ENCODE measurements at places on chromosomes 4 and X. TPM values are rescaled to one million over a fixed set of nuclear protein-coding genes. Genes with fewer than 3 reads are reported as not detected.

- H3K4me1 ChIP-seq = no peaks in the 10 kb centered on the region
- no peaks in the 10 kb centered on the region for H3K36me3 ChIP-seq
- no peak for DNase-seq
These were observed 41.4 kb downstream of the ABHD18 start for GRCh38 chr4:128006592-128006991.

DNA sequence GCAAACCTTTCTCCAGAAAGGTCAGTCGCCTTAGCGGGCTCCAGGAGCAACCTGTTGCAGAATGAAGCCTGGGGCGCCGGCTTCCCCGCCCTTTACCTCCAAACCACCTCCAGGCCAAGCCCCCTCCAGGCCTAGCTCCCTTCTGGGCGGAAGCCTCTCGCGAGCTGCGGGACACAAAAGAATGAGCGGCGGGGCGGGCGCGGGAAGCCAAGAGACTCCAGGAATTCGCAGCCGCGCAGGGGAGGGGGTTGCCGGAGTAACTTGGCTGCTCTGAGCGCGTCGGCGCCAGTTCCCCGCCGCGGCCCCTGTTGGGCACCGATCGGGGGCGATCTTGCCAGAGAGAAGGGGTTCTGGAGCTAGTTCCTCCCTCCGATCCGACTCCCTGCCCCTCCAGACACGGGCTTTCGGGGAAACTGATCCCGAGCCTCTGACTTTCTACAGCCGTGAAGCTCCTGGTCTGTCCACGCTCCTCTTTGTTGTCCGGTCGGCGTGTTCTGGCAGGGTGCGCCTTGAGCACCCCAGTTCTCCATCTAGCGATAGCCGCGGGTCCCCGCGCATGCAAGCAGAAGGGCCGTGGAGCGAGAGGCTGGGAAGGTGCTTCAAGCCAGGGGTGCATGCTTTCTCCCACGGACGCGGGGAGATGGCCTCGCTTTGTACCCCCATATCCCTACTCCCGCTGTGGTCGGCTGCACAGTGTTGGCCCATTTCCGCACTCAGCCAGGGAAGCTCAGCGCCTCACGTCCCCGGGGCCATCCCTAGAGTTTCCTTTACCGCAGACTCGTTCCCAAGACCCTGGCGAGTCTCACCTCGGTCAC, 1.2 kb downstream of the PROM1 start:
- no peaks in the 10 kb centered on the region for H3K36me3 ChIP-seq
- H3K27me3 ChIP-seq = peaks cover 48% of the 10 kb centered on the region
- peak; percentile 95 for DNase-seq
- H3K27ac ChIP-seq = no peak overlapping the region

GRCh38 chr4:98939892-98940298, 11.0 kb upstream of the EIF4E start:
- no peaks in the 10 kb centered on the region for H3K27me3 ChIP-seq
- no peak overlapping the region for H3K27ac ChIP-seq
- no peak overlapping the region for H3K4me3 ChIP-seq
- no peaks in the 10 kb centered on the region for H3K4me1 ChIP-seq
- no peaks in the 10 kb centered on the region for H3K36me3 ChIP-seq

- no peak overlapping the region for H3K4me3 ChIP-seq
- H3K4me1 ChIP-seq = peaks cover 13% of the 10 kb centered on the region
These were observed 79.6 kb downstream of the CCKAR start for GRCh38 chr4:26410385-26411293.

DNA sequence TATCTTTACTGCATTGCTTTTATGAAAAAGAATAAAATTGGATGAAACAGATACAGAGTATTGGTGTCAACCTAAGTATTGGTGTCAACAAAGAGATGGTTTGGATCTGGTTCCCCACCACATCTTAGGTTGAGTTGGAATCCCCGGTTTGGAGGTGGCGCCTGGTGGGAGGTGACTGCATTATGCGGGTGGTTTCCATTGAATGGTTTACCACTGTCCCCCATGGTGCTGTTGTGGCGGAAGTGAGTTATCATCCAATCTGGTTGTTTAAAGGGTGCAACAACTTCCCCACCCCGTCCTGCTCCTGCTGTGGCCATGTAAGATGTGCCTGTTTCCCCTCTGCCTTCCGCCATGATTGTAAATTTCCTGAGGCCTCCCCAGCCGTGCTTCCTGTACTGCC, 52.8 kb upstream of the CD99 start:
- no peaks in the 10 kb centered on the region for H3K4me1 ChIP-seq
- H3K36me3 ChIP-seq = no peaks in the 10 kb centered on the region
- H3K4me3 ChIP-seq = no peak overlapping the region
- no peak for DNase-seq
- H3K27me3 ChIP-seq = no peaks in the 10 kb centered on the region

GRCh38 chr4:40576651-40577480, 52.8 kb downstream of the RBM47 start:
- no peak overlapping the region for H3K4me3 ChIP-seq
- peak; percentile 36 for DNase-seq
- H3K4me1 ChIP-seq = peaks cover 9% of the 10 kb centered on the region
- H3K27me3 ChIP-seq = no peaks in the 10 kb centered on the region
- H3K27ac ChIP-seq = peak overlapping the region; percentile 71

GRCh38 chr4:182671231-182671630, 246.0 kb downstream of the DCTD start:
- H3K27ac ChIP-seq = no peak overlapping the region
- H3K4me3 ChIP-seq = no peak overlapping the region
- H3K27me3 ChIP-seq = no peaks in the 10 kb centered on the region
- H3K36me3 ChIP-seq = no peaks in the 10 kb centered on the region
- no peaks in the 10 kb centered on the region for H3K4me1 ChIP-seq
- no peak for DNase-seq

- no peaks in the 10 kb centered on the region for H3K27me3 ChIP-seq
- H3K4me1 ChIP-seq = peaks cover 5% of the 10 kb centered on the region
- H3K27ac ChIP-seq = no peak overlapping the region
- H3K4me3 ChIP-seq = no peak overlapping the region
- DNase-seq = no peak
These were observed 160.7 kb downstream of the KIT start for GRCh38 chr4:54818481-54818880.

- H3K36me3 ChIP-seq = no peaks in the 10 kb centered on the region
- no peak for DNase-seq
- no peaks in the 10 kb centered on the region for H3K27me3 ChIP-seq
- no peak overlapping the region for H3K4me3 ChIP-seq
- H3K27ac ChIP-seq = no peak overlapping the region
These were observed 3.1 kb downstream of the SRPX2 start for GRCh38 chrX:100647095-100647494.

GRCh38 chr4:2660596-2661211, 95.4 kb downstream of the TNIP2 start:
- H3K36me3 ChIP-seq = no peaks in the 10 kb centered on the region
- no peak overlapping the region for H3K27ac ChIP-seq
- H3K27me3 ChIP-seq = no peaks in the 10 kb centered on the region
- no peaks in the 10 kb centered on the region for H3K4me1 ChIP-seq
- H3K4me3 ChIP-seq = no peak overlapping the region
- DNase-seq = no peak

DNA sequence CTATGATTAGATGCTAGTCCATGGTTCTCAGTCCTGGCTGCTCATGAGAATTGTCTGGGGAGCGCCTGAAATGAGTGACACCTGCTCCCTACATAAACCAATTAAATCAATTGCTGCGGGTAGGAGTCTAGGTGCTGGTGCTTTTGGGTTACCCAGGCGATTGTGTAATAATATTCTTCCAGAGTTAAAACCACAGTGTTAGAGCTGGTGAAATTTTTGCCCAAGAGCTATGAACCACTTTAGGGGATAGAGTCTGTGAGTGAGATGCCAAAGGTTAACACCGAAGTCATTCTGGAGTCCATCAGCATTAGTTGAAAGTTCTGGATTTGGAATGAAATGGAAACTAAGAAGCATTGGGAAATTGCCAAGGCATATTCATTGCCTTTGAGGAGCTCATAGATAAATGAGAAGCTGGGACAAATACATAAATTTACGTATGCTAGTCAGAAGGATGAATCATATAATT, 15.3 kb downstream of the PDK3 start:
- H3K36me3 ChIP-seq = no peaks in the 10 kb centered on the region
- no peak overlapping the region for H3K27ac ChIP-seq
- H3K27me3 ChIP-seq = no peaks in the 10 kb centered on the region
- no peak for DNase-seq
- H3K4me3 ChIP-seq = no peak overlapping the region
- no peaks in the 10 kb centered on the region for H3K4me1 ChIP-seq

DNA sequence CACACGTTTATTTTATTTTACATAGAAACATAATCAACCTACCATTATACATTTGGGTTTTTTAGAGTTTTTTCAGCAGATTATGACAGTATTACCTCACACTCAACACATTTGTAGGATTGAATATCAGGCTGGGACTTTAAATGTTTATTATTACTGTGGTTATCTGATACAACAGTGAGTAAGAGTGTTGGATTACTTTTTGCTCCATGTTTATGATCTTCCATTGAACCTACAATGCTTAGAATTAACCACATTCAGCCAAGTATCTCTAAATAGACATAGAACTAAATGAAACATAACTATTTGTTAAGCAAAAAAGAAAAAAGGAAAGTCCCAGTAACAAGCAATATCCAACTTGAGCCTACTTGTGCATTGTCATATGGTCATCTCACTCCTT, 607.4 kb upstream of the PITX2 start:
- H3K36me3 ChIP-seq = no peaks in the 10 kb centered on the region
- no peaks in the 10 kb centered on the region for H3K27me3 ChIP-seq
- no peaks in the 10 kb centered on the region for H3K4me1 ChIP-seq

GRCh38 chr4:41214136-41214824, at the start of gene APBB2:
Gene APBB2, minus strand, starts transcription at chr4:41214542. Its CDS starts 181,288 bp downstream, at chr4:41033254.
- H3K27me3 ChIP-seq = peaks cover 15% of the 10 kb centered on the region
- H3K4me1 ChIP-seq = peaks cover 10% of the 10 kb centered on the region
- peak within 1 kb of the TSS; percentile 86 for H3K4me3 ChIP-seq
- H3K27ac ChIP-seq = peak within 1 kb of the TSS; percentile 80
- DNase-seq = peak; percentile 98

DNA sequence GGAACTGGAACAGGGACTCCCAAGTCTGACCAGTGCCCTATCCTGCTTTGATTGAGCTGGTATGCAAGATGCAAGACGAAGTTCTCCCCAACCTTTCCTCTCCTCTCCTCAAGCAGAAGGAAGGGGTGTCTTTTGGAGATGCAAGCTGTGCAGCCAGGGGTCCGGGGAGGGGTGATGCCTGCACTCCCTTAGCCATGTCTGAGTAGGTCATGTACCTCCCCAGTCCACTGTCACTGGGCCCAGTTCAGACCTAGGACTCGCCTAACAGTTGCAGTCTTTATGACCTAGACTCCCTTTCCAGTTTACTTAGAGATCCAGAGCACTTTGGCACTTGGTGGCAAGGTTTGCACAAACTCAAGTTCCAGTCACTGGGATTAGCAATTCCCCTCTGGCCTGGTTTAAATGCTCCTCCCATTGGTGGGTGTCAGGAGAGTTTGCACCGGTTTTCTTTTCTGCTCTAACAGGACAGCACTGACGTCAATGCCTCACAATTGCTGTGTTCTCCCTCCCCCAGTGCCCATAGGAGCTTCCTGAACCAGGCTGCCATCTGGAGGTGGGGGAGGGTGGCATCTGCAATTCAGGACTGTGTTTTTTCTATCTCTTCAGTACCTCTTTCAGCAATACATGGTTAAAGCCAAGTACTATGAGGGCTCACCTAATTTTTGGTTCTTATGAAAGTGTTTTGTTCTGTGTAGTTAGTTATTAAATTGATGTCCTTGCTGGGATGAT, 782.2 kb downstream of the ARAP2 start:
- no peaks in the 10 kb centered on the region for H3K4me1 ChIP-seq
- no peaks in the 10 kb centered on the region for H3K36me3 ChIP-seq
- peak; percentile 4 for DNase-seq
- no peak overlapping the region for H3K27ac ChIP-seq
- H3K4me3 ChIP-seq = no peak overlapping the region

DNA sequence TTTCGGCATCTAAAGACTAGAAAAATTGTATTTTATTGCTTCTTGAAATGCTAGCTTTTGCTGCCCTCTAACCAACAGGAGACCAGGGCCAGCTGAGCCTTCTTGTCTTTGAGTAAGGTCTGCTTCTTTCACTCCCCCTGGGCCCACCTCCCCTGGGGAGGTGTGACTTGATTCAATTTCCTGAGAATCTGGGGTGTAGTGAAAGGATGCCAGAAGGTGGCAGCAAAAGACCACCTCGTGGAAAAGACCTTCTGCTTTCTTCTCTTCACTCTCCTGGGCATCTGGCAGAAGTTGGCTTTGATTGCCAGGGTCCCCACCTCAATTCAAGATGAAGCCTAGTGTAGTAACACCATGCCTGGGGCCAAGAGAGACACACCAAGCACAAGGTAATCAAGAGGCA, 96.5 kb upstream of the MAOA start:
- H3K4me3 ChIP-seq = no peak overlapping the region
- no peak overlapping the region for H3K27ac ChIP-seq
- H3K27me3 ChIP-seq = no peaks in the 10 kb centered on the region
- H3K36me3 ChIP-seq = no peaks in the 10 kb centered on the region
- peaks cover 14% of the 10 kb centered on the region for H3K4me1 ChIP-seq

- no peaks in the 10 kb centered on the region for H3K4me1 ChIP-seq
- no peak overlapping the region for H3K27ac ChIP-seq
- H3K36me3 ChIP-seq = no peaks in the 10 kb centered on the region
- no peak for DNase-seq
These were observed 231.5 kb upstream of the DIAPH2 start for GRCh38 chrX:96453139-96453538.

DNA sequence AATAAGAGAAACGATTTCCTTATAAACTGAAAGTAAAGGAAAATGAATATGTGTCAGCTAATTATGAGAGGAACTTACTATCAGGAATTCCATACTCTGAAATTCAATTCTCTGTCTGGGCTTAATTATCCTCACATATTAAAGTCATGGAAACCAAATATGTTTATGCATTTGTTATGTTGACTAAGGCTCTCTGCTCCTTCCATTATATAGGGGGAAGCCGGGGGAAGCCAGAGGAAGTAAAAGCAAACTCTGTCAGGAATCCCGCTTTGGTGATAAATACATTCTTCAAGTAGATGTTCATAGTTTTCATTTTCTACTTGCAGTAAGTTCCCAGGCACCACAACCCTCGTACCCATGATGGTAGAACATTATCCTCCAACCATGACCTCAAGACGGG, 142.8 kb upstream of the VCX2 start:
- no peak for DNase-seq
- H3K4me3 ChIP-seq = no peak overlapping the region
- H3K27me3 ChIP-seq = no peaks in the 10 kb centered on the region
- H3K27ac ChIP-seq = no peak overlapping the region
- no peaks in the 10 kb centered on the region for H3K4me1 ChIP-seq

GRCh38 chr4:54937501-54937900, 187.9 kb downstream of the KDR start:
- no peaks in the 10 kb centered on the region for H3K36me3 ChIP-seq
- no peaks in the 10 kb centered on the region for H3K27me3 ChIP-seq
- no peak for DNase-seq
- peaks cover 7% of the 10 kb centered on the region for H3K4me1 ChIP-seq
- H3K27ac ChIP-seq = no peak overlapping the region

- DNase-seq = no peak
- H3K36me3 ChIP-seq = no peaks in the 10 kb centered on the region
- no peak overlapping the region for H3K4me3 ChIP-seq
- H3K27ac ChIP-seq = no peak overlapping the region
- no peaks in the 10 kb centered on the region for H3K27me3 ChIP-seq
These were observed 101.8 kb downstream of the ANXA5 start for GRCh38 chr4:121594796-121595526.

Gene MGARP
- 2.5 TPM for total RNA-seq

Gene STATH
- not detected for total RNA-seq

Gene IL3RA
- not detected for total RNA-seq

Gene AADAT
- 24.2 TPM for total RNA-seq

Gene PASD1
- not detected for total RNA-seq

Gene MAGEA6
- not detected for total RNA-seq

Gene TRIM60
- total RNA-seq = not detected

Gene PABPC1L2A
- not detected for total RNA-seq

Gene PRRG3
- 2.0 TPM for total RNA-seq

Gene ASB11
- total RNA-seq = not detected

Gene MSX1
- total RNA-seq = not detected

All from neural progenitor cell (in vitro differentiated cells).